Mammary epithelial cell (primary cell): ENCODE measurements at places on chromosomes 5 and 9. TPM values are rescaled to one million over a fixed set of nuclear protein-coding genes. Genes with fewer than 3 reads are reported as not detected.

The MSMP gene
- not detected in 2 replicates for total RNA-seq

The MARCOL gene
- not detected in 2 replicates for total RNA-seq

The IL5 gene
- total RNA-seq, result not detected

The IFNA13 gene
- total RNA-seq, result not detected

The PDE6A gene
- total RNA-seq, result 0.07 TPM in 1 of 2 replicates, not detected in the other

The TCF7 gene
- 1.8 and 3.3 TPM in 2 replicates for total RNA-seq

The PROP1 gene
- not detected in 2 replicates for total RNA-seq

The LVRN gene
- total RNA-seq, result 0.07 and 0.16 TPM in 2 replicates

The AK8 gene
- total RNA-seq, result 1.1 and 1.9 TPM in 2 replicates

The PAEP gene
- not detected in 2 replicates for total RNA-seq

The SH3RF2 gene
- 58.8 and 76.1 TPM in 2 replicates for total RNA-seq

The SV2C gene
- under 0.01 TPM for total RNA-seq

The ZNF608 gene
- total RNA-seq, result 20.0 TPM

The EFNA5 gene
- 27.8 TPM for total RNA-seq

The PCA3 gene
- total RNA-seq, result not detected

The TRIM52 gene
- 5.7 and 6.0 TPM in 2 replicates for total RNA-seq

The F12 gene
- total RNA-seq, result 4.0 and 4.3 TPM in 2 replicates

The SH3GL2 gene
- total RNA-seq, result not detected in 2 replicates

The PCDH12 gene
- total RNA-seq, result 0.69 and 1.2 TPM in 2 replicates

The SPINK1 gene
- total RNA-seq, result not detected in 2 replicates

The POLE3 gene
- 34.3 and 50.2 TPM in 2 replicates for total RNA-seq

The OSTF1 gene
- 33.9 and 53.1 TPM in 2 replicates for total RNA-seq
